ENCODE measurements at places on chromosomes 2 and 18. TPM values are rescaled to one million over a fixed set of nuclear protein-coding genes. Genes with fewer than 3 reads are reported as not detected.

MROH2A gene
- not detected for polyA plus RNA-seq

CDH20 gene
- polyA plus RNA-seq = 0.02 TPM

ABCG8 gene
- not detected for polyA plus RNA-seq

AGAP1 gene
- polyA plus RNA-seq = 5.0 TPM

DNA sequence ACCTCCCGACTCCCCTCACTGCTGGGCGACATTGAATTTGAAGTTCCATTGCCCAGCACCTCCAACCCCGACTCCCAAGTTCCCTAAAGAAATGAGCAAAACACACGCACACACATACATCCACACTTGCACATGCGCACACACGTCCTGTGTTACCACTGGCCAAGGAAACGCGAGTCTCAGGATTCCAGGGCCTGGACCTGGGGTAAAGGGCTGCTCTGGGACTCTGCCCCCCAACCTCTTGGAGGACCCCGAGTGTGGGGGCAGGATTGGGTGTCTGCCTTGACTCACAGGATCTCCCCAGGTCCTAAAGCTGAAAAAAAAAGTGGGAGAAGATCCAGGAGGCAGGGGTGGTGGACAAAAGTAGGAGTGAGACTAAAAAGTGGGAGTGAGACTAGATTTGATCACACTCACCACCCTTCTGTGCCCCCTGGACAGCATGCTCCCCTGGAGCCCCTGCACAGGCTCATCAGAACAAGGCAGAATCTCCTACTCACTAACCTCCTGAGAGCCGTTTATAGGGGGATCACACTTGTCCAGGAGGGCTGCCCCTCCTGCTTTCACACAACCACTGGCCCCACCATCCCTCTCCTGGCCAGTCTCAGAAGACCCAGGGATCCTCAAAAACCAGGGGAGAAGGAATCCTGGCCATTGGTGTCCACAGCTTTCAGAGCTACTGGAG lies 202.2 kb downstream of the TNS1 start:
- DNase-seq = no peak

DNA sequence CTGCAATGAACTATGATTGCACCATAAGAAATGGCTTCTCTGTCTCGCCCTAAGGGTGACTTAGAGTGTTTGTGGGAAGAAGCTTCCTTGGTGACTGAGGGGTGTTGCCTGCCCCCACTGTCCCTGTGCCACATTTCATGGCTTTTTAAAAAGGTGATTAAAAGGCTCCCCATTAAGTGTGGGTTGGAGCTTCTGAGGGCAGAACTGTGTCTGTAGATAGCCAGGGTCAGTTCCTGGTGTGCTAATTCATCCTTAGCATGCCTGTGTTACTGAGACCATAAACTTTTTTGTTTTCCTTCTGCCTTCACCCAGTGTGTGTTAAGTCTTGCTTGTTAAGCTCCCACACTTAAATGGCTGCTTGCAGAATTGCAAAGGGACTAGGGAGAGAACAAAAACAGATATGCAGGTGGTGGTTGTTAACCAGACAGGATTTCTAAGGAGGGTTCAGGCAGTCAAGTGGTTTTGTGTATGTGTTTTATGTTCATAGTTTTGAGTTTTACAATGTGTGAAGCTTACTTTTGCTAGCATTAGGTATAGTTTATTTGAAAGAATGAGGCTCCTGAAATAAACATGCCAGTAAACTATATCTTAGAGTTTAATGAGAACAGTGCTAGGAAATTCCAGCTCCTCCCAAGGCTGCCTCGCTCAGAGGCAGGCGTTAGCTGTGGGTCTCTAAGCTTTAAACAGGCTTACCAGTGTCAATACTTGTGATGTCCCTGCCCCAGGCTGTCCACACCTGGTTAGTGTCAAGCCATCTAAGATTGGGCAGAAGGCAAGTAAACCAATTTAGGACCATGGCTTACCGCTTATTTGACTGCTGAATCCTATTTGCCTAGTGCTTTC lies 14.5 kb downstream of the CERS6 start:
- no peak for DNase-seq

Data from pancreas (tissue), 10 donors.